Hippocampal formation (tissue), 2 donors: ENCODE measurements at places on chromosomes 7 and 10.

DNA sequence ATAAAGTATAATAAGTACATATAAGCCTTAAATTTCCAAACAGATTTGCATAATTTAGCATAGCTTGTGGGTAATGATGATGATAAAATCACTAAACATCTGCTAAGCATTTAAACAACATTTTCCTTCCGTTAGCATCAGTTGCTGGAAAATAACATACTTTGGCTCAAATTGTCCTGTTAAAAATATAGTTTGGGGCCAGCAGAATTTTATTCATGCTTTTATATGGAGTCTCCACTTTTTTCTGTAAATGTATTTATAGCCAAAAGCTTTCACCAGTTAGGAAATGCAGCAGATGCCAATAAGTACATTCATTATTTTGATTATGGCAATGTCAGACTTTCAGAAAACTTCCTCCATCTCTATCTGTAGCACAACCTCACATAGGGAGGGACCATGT is 107.2 kb downstream of the CNTNAP2 start:
- no peak for DNase-seq

- DNase-seq: no peak
Observed at GRCh38 chr7:50640779-50641178, 75.6 kb upstream of the DDC start.

DNA sequence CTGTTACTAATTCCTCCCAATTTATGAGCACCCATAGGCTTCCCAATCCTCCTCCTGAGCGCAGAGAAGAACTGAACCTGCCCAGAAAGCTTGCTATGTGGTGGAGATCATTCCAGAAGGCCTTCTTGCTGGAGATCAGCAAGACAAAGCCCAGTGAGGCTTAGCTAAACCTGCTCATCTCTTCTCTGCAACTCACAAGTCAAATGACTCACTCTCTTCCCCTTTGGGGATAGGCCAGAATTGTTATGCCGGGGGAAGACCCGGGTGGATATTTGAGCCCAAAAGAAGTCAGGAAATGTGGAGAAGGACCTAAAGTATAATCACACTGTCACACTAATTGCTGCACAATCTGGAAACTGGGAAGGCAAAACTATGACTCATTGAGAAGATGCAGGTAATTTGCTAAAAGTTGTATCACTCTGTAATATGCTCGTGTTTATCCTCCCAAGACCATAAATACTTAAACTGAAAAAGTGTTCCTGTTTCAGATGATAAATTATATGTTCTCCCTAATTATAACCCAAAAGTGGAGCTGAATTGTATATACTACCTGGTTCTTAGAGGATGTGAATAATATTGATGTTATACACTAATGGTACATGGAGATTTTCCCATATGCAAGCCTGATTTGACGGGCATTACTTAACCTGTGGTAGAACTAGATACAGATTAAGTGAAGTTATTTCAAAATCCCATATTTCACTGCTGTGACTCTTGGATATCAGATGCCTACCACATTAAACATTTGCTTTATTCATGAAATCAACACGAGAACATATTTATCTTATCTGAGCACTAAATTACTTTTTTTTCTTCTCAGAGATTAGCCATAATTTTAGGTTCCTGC is 6.4 kb downstream of the NEBL start:
- no peak for DNase-seq

DNA sequence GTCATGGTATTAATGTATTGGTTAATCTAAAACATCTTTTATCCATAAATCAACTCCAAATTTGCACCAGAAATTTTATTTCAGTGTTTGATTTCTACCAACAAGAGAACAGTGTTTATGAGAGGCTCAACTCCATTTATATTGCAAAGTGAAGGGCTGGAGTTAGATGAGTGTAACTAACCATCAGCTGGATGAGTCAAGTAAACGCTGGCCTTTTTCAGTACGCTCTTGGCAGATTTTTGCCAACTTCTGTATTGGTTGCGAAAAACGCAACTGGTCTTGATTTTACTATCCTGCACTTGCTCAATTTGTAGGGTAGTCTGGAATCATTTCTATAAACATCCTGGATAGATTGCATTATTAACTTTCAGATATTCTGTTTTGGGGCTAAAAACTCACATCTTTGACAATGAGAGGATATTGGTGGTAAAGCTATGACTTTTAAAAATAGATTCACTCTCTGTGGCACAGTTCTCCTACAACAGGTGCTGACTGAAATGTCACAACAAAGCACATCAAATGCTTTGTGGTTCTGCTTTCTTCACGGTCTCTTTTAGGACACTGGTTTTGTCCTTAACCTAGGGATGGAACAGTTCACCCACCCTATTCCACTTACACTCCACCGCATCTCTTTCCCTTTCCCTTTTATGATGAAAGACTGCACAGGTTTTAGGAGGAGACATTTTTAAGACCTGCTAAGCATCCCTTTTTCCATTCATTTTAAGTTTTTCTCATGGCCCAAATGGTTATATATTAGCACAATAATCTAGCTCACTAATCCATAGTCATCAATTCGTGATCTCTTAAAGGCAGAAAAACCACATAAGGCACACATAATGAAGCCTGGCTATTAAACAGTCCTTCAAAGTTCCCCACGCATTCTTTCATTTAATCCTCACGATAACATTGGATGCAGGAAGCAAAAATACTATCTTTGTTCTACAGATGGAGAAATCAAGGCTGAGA is 12.8 kb downstream of the CACNA2D1 start:
- no peak for DNase-seq

GRCh38 chr10:127905001-127905847 is 1.7 kb upstream of the PTPRE start:
- DNase-seq: no peak

GRCh38 chr10:110265573-110266193 is 39.0 kb downstream of the SMNDC1 start:
- DNase-seq: no peak

DNA sequence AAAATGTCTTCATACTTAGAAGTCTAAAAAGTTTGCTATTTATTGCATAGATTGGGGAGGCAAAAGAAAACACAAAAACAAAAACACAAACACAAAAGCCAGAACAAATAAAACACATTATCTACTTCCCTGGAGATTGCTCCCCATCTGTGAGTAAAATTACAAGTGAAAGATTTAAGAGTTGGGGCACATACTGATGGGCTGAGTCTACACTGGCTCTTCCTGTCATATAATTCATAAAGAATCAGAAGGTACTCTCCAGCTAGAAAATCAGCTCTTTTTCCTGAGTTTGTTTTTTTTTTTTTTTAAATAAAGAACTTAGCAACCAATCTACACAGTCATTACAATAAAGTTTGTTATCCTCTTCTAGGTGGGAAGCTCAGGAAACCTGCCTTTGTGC is 192.4 kb upstream of the LRRN3 start:
- DNase-seq: no peak

- DNase-seq: no peak
Observed at GRCh38 chr10:77675347-77675746, 37.7 kb upstream of the KCNMA1 start.

- no peak for DNase-seq
Observed at GRCh38 chr10:32239769-32240168, 107.2 kb downstream of the EPC1 start.

DNA sequence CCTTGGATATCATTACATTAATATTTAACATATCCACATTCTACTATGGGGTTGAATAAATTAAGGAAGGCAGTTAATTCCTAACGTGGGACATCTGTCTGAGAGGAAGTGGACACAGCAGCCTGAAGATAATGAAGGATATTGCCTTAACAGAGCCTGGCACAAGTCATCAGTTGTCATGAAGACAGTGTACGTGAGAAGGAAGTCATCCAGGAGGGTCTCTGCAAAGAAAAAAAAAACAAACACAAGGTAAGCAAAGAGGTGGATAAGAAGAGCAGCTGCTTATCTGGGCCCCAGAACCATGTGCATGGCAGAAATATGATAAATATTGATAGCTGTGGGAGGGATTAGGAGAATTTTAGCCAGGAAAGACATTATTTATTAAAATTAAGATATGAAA is 190.0 kb downstream of the RAPGEF5 start:
- no peak for DNase-seq

DNA sequence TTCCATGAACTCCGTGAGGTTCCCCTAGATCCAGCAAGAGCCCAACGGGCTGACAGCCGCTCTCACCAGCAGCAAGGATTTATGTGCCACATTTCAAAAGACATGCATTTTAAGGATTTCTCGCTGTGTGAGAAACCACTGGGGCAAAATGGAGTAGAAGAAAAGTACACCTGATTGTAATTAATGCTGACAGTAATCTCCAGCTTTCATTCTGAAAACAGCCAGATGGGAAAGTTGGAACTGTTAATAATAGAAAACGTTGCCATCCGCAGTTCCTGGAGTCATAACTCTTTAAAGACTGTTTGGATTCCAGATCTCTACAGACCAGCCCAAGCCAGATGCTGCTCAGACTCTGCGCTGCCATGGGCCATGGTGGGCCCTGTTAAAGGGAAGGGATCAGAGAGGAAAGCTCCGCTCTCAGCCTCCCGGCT is 216.9 kb upstream of the GLI3 start:
- DNase-seq: no peak

GRCh38 chr7:5694221-5694754 is 87.2 kb downstream of the RNF216 start:
- no peak for DNase-seq

- DNase-seq: no peak
Observed at GRCh38 chr7:128158370-128158769, 82.7 kb upstream of the LEP start.

GRCh38 chr10:22624287-22624738 is 90.1 kb downstream of the PIP4K2A start:
- no peak for DNase-seq

GRCh38 chr10:106981452-106982075 is 182.9 kb downstream of the SORCS1 start:
- no peak for DNase-seq

DNA sequence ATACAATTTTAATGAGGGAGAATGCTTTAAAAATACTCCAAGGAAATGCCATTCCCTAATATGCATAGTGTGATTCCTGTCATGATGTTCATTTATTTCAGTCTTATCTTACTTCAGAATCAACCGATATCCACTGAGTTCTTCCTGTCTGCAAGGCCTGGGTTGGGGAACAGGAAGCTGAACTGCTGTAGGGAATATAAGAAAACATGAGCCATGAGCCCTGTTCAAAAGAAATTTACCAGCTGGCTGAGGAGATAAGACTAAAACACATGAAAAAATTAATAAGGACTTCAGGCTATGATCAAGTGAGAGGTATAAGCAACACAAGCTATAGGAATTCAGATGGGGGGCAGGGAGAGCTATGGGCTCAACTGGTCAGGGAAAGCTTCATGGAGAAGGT is 184.7 kb downstream of the PLPP4 start:
- no peak for DNase-seq

- DNase-seq: peak; percentile 12
Observed at GRCh38 chr7:151992375-151992774, 33.1 kb upstream of the GALNT11 start.

DNA sequence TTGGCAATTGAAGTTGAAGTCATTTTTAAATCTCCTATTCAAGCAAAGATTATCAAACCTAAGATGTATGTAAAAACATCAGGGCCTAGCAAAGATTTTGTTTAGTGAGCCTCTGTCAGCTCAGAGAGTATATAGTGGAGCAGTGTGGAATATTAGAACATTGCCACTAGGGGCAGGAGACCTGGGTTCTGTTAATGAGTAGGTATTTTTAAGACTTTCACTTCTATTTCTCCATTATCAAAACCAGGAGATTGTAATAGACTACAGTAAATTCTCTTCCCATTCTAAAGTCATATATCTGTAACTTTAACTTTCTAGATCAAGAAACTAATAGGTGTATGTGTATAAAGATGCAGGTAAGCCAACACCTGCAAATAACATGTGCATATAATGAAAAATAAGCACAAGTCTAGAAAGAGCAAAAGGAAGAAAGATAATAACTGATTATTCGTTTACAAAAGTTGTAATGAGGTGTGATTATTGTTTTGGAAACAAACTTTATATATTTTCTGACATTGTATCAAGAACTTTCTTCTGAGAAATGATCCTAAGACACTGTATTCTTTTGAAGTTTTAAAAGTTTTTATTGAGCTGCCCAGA is 64.4 kb downstream of the KCND2 start:
- no peak for DNase-seq

DNA sequence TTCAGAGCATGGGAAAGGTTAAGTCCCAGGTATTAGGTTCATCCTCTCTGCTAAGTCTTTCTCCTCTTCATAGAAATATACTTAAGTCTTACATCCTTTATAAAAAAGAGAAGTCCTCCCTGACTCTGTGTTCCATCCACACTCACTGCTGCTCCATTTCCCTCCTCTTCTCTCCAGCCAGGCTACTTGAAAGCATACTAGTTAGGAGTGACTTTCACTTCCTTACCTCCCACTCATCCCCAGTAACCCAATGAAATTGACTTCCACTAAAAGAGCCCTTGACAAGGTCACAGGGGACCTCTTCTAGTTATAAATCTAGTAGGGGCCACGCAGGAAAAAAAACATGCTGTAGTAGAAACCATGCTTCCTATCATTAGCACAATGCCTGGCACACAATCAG is 133.1 kb upstream of the AGK start:
- no peak for DNase-seq

DNA sequence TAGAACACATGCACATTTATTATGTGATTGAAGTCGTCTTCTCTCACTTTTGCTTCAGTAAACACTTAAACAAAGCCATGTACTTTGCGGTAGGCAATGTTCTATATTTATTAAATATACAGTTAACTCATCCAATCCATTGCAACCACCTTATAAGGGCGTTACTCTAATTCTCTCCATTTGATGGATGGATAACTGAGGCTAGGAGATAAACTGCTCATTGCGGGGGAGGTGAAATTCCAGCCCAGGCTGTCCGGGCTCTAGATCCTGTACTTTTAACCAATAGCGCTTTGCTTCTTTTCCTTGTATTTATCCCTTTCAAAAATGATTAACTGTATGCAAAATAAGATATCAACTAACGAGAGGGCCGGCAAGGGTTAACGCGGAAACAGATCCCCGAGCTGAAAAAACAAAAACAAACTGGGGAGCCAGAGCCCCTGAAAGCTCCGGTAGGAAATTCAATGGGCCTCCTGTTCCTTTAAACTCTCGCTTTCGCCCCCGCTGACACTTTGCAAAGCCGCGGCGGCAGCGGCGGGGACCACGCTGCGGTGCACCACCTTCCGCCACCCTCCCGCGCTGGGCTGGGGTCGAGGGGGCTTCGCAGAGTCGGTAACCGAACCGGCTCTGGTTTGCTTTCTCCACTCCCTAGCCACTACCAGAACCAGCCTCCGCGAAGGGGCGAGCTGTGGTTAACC is 1.0 kb upstream of the PLXDC2 start:
- DNase-seq: no peak

DNA sequence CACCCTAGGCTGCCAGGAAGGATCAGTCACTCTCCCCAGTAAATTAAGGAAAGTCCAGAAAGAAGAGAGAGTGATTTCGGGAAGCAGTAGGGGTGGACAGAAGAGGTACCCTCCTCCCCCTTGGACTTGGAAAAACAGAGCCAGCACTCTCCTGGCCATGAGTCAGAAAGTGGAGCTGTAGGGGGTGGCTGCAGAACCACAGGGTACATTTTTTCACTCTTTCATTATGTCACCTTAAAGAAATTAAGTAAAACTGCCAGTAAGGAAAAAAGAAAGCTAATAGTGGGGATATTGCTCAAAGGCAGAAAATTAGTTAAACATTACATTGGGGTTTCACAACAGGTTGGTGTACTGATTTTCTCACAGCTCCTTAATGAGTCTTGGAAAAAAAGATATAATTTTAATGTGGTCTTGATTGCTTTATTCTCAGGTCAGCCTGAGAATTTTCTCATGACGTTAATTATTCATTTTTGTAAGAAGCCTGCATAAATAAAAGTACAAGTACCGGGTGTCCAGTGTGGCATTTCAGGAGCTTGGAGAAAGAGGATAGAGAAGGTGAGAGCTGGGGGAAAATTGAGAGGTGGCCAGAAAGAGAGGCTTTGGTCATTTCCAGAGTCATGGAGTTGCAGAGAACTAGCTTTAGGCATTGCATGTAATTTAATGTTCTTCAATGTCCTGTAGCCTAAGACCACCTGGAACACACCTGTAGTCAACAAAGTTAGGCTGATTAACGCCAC is 23.2 kb upstream of the AOAH start:
- DNase-seq: no peak
